ENCODE measurements at places on chromosomes 1 and 21.

DNA sequence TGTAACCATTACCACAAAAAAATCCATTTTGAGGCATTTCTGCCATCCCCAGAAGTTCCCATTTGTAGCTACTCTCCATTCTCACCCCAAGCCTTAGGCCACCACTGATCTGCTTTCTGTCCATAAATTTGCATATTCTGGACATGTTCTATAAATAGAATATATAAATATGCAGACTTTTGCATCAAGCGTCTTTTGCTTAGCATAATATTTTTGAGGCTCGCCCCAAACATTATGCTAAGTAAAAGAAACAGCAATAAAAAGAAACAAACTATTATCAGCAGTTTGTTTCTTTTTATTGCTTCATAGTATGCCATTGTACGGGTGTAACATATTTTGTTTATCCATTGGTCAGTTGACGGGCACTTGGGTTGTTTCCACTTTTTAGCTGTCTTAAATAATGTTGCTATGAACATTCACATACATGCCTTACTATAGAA, 7.9 kb downstream of the TFAP2E start:
- DNase-seq, result no peak

- DNase-seq, result no peak
These were observed 31.0 kb downstream of the UCK2 start for GRCh38 chr1:165858364-165858823.

GRCh38 chr1:35377555-35377954, 109.0 kb downstream of the ZMYM4 start:
- DNase-seq, result no peak

DNA sequence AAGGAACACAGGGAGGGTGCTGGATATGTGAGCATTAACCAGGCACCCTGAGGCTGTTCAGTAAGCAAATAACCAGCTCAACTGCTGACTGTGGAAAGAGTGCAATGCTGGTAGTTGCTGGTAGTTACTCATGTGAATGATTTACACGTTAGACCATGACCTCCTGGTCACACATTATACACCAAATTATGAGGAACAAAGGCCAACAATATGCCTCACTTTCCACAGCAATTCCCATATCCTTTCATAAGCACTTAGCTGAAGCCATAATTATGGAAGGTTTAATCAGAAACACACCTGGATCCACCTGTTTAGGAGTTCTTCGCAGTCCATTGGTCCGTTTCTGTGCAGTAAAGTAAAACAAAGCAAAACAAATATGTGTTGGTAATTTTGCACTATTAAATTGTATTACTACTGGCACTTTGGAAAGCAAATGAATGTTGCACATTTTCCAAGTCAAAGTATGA, 281.8 kb downstream of the VAV3 start:
- no peak for DNase-seq

DNA sequence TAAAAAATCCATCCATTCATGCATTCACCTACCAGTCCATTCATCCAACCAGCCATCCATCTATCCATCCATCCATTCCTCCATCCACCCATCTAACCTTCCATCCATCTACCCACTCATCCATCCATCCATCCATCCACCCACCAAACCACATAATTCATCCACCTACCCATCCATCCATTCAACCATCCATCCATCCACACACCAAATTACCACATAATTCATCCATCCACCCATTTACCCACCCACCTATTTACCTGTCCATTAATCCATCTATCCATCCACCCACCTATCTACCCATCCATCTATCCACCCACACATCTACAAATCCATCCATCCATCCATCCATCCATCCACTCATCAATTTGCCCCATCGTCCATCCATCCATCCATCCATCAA, 71.4 kb downstream of the CLIC6 start:
- no peak for DNase-seq

GRCh38 chr1:231584117-231584516, 42.5 kb upstream of the DISC1 start:
- DNase-seq, result no peak

DNA sequence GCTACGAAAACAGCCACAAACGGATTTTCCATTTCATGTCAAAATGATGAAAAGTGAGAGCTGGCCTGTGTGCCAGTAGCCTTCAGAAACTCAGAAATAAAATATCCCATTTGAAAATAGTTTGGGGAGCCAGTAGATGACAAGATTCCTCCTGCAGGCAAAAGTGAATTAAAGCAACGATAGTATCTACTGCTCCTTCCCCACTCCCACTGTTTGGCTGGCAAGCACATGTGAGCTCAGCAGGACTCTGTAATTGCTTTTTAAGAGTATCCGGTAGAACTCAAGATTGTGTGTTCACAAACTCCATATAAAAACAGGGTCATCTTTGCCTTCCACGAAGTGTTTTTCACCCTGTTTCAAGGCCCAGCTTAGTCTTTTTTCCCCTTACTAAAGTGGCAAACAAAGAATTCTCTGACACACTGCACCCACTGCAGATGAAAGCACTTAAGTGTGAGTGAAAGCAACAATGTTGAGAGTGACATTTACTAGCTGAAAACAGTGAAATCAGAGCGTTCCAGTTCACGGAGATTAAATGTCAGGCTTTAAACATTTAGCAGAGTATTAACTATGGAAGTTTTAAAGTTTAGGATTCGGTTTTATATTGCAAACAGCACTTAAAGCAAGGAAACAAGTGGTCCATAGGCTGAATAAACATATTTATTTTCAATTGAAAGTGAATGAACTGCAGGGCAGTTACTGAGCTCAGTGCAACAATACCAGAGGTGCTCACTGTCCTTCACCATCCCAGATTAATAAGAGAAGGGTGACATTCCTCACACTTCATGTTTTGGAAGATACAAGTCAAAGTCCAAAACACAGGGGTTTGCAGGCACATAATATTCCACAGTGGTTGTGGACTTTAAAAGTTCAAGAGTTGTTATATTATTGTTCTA, 70.0 kb downstream of the ALG14 start:
- no peak for DNase-seq

GRCh38 chr1:176904057-176904751, 260.3 kb downstream of the ASTN1 start:
- DNase-seq, result no peak

- DNase-seq, result no peak
These were observed 21.1 kb downstream of the CLDN8 start for GRCh38 chr21:30194701-30195299.

DNA sequence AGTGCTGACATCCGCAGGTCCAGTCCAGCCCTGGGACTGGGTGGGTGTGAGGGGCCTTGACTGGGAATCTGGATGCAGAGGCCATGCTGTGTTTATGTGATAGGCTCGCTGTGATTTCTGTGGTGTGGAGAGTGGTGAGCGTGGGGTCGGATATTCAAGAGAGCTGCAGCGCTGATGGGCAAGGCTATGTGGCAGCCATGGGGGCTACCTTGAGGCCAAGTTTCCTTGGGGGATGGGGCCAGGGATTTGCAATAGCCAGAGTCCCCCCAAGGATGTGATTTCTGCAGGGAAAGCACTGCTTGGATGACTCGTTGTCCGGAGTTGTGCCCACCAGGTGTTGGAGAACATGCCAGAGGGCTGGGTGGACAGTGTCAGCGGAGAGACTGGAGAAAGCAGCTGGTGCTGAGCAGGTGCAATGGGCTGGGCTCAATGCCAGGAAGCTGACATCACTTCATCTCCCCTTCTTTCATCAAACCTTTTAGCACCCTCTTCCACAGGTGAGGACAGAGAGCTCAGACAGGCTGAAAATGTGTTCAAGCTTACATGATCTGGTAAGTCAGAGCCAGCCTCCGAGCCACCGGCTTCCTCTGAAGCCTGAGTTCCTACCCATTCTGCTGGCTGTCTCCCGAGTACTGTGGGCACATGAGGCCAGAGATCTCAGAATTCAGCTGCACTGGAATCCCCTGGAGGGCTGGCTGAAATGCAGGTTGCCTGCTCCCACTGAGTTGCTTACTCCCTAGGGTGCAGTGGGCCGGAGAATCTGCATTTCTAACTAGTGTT, 132.9 kb downstream of the RHOU start:
- DNase-seq, result no peak

DNA sequence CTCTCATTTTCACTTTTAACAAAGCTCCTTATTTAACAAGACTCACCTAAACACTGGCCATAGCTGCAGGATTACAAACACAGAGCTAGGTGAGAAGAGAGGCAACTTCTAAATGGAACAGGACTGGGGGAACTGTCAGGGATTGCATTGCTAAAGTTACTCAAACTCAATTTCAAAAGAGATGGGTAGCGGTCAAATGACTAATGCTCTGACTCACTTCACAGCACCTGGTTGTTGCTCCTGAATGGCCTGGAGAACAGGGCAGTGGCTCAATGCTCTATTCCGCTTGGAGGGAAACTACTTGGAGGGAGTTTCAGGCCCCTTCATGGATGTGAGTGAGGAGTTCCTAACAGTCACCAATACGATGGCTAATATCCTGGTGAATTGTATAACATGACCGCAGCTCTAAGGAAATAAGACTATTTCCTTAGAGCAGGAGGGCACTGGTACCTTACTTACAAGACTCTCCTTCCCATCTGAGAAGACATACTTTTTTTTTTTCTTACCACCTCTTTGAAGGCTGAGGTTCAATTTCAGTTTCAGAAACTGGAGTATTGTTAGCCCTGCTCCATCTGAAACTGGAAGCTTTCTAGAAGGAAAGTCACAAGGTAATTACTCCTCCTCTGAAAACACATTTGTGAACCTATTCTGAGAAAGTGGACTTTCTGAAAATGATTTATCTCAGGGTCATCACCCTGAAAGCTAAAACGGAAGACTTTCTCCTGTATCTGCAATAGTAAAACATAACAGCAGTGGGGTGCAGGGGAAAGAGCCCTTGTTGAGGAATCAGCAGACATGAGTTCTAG, 9.5 kb downstream of the DPT start:
- DNase-seq, result no peak

- DNase-seq, result no peak
These were observed 21.7 kb upstream of the FNBP1L start for GRCh38 chr1:93426181-93426580.

- no peak for DNase-seq
These were observed 5.1 kb downstream of the TMEM51 start for GRCh38 chr1:15158506-15159165.

DNA sequence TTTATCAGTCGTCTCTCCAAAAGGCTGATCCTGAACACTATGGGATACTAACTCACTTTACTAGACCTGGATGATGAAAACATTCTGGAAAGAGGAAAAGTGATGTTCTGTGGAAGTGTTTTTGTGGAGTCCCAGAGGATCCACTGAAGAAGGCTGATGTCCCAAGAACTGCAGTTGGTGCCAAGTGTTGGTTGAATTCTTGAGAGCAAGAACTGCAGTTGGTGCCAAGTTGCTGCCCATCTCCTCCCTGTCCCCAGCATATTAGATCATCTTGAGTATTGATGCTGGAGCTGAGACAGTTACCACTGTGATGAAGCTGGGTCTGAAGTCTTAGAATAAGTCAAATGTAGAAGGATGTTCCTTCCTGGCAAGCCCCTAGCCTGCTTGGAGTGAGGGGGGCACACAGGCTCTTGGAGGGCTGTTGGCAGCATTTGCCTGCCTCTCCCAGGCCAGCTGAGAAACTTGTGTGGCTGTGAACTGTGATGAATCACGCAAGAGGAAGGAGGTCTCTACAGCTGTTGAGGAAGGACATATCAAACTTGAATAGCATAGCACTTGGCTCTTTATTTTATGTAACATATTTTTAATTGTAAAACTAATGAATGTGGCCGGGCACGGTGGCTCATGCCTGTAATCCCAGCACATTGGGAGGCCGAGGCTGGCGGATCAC, 48.1 kb downstream of the DNAJC6 start:
- no peak for DNase-seq

- DNase-seq, result no peak
These were observed 39.6 kb upstream of the GPR153 start for GRCh38 chr1:6300342-6301048.

GRCh38 chr1:230501242-230501641, 75.1 kb upstream of the PGBD5 start:
- DNase-seq, result no peak

GRCh38 chr21:33608559-33608958, 20.1 kb upstream of the DONSON start:
- no peak for DNase-seq

GRCh38 chr1:235075048-235075776, 53.4 kb downstream of the TOMM20 start:
- DNase-seq, result peak; percentile 31

DNA sequence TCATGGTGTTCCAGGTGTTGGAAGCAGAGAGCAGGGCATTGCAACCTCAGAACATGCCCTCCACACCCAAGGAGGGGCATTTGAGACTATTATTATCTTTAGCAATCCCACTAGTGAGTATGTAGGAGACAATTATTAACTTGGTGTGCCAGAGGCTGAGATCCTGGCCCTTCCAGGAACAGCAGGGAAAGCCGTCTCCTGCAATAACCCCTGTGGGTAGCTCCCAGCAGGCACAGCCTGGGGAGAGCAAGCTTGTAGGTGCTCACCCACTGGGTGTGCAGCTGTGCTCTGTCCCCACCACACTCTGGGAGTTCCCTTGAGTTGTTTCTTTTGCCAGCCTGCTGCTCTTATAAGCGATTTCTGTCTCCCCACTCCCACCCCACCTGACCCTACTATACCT, 10.3 kb downstream of the CFAP107 start:
- no peak for DNase-seq

DNA sequence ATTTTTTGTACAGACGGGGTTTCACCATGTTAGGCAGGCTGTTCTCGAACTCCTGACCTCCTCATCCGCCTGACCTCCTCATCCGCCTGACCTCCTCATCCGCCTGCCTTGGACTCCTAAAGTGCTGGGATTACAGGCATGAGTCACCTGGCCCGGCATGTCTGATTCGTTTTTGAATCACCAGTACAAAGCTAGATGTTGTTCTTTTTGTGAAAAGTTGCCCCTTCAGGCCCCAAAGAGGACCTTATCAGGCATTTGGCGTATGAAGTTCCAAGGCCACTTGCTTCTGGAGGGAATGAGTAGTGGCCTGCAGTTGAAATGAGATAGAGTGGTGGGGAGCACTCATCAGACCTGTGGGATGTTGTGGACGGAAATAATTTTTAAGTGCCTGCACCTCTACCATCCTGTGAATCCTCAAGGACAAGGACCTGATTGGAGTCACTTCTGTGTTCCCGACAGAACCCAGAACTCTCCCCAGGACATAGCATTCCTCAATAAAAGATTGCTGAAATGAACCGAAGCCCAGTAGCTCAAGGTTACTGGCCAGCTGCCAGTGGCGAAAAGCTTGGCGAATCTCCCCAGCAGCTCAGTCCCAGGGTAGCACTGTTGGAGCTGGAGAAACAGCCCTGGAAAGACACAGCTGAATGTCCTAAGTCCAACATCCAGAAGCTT, 50.1 kb downstream of the NDUFS5 start:
- no peak for DNase-seq

- DNase-seq, result no peak
These were observed 1.8 kb upstream of the PIK3CD start for GRCh38 chr1:9649769-9650168.

GRCh38 chr1:79982211-79982610, 975.7 kb upstream of the ADGRL4 start:
- DNase-seq, result no peak

GRCh38 chr21:15848634-15849560, 119.1 kb downstream of the USP25 start:
- no peak for DNase-seq

GRCh38 chr1:17696417-17697301, 58.5 kb upstream of the ACTL8 start:
- no peak for DNase-seq

GRCh38 chr1:4175566-4176405, 275.7 kb upstream of the C1orf174 start:
- no peak for DNase-seq
